ENCODE measurements at places on chromosomes 11 and 22.

DNA sequence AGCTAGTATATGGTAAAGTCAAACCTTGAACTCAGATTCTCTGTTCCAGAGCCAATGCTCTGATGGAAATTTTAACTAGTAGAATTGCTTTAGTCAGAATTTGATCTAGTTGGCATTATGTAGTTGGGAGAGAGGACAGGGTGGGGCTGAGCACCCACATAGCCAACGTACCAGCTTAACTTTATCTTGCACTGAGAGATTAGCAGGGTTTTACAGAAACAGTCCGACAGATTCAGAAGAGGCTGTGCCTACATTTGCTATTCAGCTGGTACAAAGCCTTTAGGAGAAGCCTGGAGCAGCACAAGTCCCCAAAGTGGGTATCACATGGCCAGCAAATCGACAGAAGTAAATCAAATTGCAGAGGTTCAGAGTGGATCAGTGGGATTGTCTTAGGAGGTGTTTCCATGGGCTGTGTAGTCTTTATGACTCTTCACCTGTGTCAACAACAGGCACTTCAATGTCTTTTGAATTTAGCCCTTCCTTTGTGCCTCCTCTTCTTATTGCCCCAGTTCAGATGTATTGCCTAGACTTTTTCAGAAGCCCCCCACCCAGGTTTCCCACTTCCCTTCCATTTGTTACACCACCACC lies 7.3 kb upstream of the CSRP3 start:
- no peak for DNase-seq

DNA sequence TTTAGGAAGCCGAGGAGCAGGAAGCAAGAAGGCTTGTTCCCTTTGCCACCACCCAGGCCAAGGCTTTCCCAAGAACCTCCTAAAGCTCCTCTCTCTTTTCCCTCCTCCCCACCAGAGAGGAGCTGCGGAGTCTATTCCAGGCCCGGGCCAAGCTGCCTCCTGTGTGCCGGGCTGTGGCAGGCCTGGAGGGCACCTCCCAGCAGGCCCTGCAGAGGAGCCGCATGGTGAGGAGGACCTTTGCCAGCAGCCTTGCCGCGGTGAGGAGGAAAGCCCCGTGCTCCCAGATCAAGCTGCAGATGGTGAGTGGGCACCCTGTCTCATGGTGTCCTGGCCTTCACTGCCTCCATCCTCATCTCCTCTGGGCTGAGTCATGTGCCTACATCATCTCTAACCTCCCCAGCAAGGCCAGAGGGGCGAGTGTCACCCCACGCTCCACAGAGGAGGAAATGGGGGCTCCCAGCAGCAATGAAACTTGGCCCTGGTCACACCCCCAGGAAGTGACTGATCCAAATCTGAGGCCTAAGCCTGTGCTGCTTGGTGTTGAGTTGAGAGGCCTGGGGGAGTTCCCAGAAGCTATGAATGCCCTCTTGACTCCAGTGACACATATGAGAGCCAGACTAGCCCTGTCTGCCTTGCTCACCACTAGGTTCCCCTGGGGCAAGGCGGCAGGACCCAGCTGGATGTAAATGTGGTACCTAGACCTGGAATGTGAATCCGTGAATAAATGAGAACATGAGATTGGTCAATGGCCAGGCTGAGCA lies 104.2 kb downstream of the MYO18B start:
- DNase-seq, result no peak

GRCh38 chr22:24834845-24835570 lies 29.0 kb downstream of the SGSM1 start:
- DNase-seq, result no peak

- no peak for DNase-seq
Measured at GRCh38 chr11:6646071-6646470, 9.5 kb downstream of the DCHS1 start.

GRCh38 chr22:31954535-31955523 lies 10.5 kb downstream of the YWHAH start:
- no peak for DNase-seq

DNA sequence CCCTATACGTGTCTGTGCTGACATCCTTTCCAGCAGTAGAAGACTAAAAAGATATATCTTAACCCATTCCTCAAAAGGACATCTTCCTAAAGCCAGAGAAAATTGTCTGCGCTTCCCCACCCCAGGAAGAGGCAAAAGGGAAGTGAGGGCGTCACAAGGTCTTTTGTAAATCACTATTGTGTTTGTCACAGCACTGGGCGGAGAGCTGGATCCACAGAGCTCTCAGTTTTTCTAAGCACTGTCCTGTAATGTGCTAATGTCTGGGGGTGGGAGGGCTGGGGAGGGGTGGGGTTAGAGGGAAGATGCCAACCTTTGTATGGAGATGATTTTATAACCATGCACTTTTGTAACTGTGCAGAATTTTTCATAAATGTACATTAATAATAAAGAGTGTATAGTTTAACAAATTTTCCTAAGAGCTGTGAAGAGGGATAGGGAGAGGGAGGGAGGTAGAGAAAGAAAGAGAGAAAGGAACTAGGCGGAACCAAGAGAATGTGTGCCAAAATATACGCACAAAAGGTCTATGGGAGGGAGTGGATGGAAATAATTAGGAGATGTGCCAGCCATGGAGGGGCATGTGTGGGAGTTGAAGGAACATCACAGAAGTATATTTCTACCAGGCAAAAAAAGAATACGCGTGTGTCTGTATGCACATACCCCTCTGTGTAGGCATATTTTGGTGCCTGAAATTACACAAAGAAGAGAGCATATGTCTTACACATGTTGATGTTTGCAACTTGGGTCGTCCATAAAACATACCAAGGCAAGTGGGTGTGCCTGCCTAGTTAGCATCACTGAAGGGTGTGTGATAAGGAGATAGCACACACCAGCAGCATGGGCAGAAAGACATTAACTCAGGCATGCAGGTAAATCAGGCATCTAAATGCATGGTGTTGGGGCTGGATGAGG lies 9.8 kb downstream of the LRRC55 start:
- DNase-seq, result no peak

DNA sequence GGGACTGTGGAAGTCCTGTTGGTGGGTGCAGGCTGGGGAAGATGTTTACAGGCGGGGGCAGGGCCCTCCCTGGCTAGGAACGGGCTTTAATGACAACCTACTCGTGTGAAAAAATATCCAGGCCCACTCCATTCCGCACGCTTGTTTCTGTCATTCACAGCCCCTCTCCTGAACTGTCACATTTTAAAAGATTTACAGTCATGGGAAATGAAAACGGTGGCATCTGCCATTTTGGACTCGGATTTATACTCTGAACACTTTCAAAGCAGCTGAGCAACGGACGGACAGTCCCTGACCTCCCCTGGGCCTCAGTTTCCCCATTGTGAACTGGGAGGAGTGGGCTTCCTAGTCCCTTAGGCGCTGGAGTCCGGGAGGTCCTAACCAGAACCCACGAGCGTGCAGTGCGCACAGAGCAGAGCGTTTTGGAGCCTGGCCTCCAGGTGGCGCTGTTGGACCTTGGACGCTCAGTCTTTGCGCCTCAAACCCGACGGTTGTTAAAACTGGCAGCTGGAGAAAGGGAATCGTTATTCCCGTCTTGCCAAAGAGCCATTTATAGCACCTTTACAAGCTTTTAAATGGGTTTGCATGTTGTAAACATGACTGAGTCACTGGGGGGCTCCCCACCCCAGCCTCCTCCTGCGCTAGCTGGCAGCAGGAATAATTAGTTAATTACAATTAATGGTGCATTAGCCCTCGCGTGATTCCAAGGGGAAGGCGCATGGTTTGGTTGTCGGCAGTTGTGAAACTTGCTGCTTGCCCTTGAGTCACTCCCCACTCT lies 75.3 kb downstream of the FBLN1 start:
- no peak for DNase-seq

DNA sequence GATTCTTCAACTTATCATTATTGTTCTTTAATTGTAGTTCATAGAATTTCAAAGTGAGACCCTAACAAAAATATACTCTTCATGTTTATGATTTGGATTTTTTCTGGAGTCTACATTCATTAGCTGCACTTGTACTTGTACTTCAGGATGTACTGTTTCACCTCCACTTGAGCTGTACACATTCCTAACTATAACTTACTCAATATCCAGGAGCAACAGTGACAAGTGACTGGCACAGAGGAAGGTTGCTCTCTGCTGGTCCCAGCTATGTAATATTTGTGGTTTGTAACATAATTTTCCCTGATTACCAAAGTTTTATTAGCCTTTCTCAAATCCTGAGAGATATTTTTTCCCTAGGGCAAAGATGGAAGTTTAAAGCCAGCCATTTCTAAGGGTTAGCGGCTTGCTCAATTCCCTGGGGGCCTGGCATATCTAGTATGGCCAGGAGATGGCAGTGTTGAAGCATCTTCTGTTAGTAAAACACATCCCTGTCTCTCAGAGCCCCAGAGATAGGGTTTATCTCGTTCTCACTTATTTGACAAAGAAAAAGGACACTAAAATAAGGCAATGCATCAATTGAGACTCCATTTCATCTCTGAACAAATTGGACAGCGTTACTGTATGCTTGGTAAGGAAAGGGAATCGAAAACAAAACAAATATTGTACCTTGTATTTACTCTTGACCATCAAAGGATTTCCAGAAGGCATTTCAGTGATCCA lies 14.2 kb downstream of the OR52A5 start:
- no peak for DNase-seq

Measured in esophagus squamous epithelium (tissue), 5 donors.